AG10803 (cell line): ENCODE measurements at places on chromosomes 6 and 20.

- DNase-seq, result peak; percentile 5
Measured at GRCh38 chr6:154757352-154758050, 24.3 kb downstream of the SCAF8 start.

- DNase-seq, result peak; percentile 54
Measured at GRCh38 chr6:22906091-22906549, 336.8 kb downstream of the HDGFL1 start.

DNA sequence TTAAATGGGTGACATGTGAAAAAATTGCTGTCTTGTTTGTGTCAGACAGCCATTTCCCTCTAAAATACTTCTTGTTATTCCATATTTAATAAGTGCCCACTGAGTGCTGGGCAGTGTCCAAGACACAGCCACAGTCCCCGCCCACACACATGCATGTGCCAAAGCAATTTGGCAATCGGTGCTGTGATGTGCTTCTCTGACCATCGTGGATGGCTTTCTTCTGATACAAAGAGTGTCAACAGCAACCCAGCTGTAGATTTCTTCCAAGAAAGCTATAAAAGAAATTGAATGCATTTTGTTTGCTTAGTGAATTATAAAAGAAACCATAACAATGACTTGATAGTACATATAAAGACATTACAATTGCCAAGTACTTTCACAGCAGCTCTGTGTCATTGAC is 140.5 kb upstream of the ATXN1 start:
- DNase-seq, result peak; percentile 79

DNA sequence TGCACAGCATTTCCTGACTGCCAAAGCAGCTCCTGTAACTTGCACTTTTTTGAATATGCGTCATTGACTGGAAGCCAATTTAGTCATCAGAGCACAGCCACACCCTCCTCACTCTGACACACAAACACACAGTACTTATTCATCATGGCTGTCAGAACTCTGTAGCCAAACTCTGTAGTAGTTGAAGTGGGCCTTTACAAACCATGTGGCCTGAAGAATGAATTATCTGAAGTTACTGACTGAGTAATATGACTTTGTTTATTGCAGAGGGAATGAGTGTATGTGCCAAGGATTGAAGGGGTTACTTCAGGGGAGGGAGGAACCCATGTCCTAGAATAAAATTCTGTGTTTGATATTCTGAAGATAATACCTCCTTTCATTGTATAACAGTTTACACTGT is 102.7 kb downstream of the FIG4 start:
- DNase-seq, result peak; percentile 93

GRCh38 chr6:99219788-99220187 is 129.7 kb downstream of the FAXC start:
- no peak for DNase-seq

DNA sequence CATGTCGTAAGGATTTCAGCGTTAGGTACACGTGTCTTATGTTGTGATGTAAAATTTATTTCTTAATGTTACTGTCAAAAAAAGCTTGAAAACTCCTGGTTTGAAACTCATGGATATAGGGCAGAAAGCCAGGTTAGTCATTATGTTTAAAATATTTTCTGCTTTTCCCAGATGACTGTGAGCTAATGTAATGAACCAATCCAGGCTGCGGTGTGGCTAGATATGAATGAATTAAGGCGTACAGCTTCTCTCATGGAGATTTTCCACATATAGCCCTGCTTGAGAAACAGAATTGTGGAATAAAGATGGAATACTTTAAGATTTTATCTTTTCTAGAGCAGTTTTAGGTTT is 80.3 kb upstream of the STMND1 start:
- DNase-seq, result peak; percentile 59

DNA sequence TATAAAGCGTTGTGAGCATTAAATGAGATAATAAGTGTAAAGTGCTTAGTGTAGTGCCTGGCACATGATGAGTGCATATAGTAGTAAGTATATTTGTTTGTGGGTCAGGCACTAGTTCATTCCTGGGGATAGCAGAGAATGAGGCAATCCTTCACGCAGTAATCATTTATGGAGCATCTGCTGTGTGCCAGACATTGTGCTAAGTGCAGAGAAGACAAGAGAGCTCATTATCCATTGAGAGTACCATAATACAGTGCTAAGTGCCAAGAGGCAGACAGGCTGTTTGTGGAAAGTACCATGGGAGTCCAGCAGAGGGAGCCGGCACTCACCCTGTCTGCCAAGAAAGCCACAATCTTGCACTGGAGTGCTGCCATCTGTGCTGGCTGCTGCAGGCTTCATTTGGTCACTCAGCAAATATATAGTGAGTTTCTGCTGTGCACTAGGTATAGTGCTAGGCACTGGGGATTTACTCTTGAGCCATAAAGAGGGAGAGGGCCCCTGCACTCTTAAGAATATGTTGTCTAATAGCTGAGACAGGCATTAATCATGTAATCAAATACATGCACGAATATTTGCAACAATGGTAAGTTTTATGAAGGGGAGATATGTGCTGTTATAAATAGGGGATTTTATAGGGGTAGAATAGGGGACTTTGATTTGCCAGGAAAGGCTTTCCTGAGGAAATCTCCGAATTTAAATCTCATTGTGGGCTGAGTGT is 12.9 kb upstream of the MROH8 start:
- peak; percentile 92 for DNase-seq

DNA sequence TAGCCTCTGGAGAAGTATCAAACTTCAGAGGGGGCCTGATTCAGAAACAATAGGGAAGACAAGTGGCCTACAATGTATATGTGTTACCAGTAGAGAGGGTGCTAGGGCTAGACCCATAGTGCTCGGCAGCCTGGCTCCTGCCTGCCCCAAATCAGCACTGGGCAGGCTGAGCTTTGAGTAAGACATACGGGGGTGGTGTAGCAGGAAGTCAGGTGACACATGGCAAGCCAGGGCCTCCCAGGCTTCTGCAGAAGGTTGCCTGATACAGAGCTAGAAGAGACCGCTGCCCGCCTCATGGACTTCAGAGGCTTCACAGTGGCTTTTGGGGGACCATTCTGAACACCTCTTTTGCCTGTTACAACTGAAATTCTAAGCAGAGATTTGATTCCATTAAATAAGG is 43.4 kb downstream of the RALY start:
- DNase-seq, result no peak

DNA sequence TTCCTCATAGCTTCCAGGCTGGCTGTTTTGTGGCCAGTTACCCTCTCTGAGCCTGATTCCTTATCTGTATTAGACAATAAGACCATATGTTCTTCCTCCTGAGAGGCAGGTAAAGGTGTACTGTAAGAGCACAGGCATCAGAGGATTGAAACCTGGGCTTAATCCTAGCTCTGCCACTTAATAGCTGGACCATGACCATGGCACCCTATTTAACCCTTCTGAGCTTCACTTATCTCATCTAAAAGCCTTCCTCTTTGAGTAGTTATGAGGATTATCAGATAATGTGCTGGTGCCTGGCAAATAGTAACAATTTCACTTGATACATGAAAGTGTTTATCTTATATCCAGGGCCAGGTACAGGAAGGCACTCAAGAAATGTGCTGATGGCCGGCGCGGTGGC is 34.9 kb downstream of the BCL2L1 start:
- no peak for DNase-seq

GRCh38 chr6:122677406-122677805 is 67.2 kb downstream of the PKIB start:
- DNase-seq, result no peak

DNA sequence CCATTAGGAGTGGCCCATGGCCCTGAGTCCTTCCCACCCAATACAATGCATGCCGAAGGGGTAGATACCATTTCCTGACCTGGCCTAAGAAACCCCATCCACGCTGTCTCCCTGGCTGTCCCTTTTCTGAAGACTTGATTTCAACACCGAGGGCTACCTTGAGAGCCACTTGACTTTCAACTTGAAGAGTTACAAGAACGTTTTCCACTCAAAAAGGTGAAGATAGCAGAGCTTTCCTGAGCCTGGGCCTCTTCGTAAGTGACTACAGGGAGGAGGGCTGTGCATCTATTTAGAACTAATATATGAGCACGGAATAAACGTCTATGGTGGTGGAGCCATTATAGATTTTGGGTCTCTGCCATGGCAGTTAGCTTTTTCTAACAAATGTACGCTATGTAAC is 14.4 kb upstream of the PPP1R14C start:
- no peak for DNase-seq

DNA sequence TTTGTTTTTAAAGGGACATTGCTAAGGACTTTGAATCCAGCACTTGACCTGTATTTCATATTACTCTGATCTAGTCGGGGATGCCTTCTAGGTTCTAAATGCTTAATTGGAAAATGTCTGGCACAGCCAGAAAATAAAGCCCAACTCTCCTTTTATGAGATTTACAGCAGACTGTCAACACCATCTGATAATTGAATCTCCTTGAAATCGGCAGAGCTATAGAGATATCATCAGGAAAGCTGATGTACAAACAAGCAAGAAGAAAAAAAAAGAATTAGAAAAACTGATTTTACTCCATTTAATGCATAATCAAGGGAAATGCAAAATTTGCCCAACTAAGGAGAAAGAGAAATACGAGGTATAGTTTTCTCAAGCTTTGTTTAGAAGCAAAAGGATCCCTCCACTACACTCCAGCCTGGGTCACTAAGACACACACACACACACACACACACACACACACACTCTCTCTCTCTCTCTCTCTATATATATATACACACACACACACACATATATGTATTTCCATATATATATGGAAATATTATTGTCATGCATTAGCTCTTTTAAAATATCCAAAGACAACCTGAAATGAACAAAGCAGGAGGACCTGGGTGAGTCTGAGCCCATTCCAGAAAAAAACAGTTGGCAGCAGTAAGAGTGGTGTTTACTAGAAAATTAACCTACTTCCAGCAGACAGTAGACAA is 9.5 kb upstream of the FOXC1 start:
- DNase-seq, result no peak

- DNase-seq, result no peak
Measured at GRCh38 chr6:162260027-162260426, 467.5 kb downstream of the PRKN start.

DNA sequence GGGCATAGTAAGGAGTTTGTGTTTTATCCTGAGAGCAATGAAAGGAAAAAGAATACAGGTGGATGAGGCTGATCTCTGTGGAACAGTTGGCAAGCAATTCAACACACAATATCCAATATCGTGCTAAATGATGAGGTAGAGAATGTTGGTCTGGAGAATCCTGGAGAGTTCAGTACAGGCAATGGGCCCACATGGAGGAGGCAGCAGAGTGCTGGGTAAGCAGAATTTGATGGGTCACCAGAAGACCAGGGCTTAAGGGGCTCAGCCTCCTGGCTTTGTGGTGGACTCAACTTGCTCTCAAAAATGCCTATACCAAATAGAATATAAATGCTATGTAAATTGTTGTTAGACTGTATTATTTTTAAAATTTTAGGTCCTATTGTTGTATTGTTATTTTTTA is 271.5 kb upstream of the JARID2 start:
- no peak for DNase-seq

DNA sequence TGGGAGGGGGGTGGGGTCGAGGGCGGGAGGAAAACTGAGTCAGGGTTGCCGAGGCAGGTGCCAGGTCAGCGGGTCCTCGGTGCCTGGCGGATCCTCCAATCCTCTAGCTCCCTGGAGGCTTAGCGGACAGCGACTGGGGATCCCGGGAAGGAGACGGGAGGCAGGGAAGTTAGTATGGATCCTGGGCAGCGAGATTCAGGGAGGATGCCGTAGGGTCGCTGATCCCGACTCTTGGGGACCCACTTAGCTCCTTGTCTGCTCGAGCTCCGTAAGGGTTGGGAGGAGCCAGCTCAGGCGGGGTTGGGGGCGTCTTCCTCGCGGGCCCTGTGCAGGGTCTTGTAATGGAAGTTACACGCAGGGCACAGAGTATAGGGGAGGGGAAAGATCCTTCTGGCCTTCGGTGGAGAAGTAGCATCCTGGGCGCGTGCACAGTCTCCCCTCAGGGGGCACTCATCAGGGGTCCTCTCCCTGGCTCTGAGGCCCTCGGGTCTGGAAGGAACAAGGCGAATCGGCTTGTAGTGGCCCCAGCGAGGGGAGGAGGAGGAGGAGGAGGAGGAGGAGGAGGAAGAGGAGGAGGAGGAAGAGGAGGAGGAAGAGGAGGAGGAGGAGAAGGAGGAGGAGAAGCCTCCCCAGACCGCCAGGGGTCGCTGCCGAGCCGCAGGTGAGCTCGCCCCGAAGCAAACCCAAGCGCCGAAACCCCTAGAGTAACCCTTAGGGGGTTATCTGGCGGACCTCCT is 6.4 kb upstream of the SLC12A5 start:
- DNase-seq, result peak; percentile 12

DNA sequence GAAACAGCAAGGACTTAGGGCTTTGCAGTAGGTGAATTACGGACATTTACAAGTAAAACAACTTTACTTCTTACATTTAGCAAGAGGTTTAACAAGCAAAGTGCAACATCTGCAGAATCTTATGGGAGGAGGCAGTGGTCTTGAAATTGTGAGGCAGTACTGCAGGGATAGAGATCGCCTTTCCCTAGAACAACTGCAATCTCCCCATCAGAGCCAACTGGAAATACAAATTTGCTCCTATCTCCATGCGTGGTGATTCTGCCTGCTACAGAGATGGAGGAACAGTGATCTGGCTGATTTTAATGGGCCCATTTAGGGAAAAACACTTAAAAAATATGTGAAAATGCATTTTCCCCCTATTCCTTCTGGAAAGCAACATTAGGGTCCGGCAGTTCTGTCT is 25.9 kb downstream of the GNAS start:
- no peak for DNase-seq

- DNase-seq, result no peak
Measured at GRCh38 chr6:81693266-81693665, 59.2 kb downstream of the TENT5A start.

GRCh38 chr20:49132995-49133478 is 55.1 kb downstream of the STAU1 start:
- DNase-seq, result peak; percentile 81

DNA sequence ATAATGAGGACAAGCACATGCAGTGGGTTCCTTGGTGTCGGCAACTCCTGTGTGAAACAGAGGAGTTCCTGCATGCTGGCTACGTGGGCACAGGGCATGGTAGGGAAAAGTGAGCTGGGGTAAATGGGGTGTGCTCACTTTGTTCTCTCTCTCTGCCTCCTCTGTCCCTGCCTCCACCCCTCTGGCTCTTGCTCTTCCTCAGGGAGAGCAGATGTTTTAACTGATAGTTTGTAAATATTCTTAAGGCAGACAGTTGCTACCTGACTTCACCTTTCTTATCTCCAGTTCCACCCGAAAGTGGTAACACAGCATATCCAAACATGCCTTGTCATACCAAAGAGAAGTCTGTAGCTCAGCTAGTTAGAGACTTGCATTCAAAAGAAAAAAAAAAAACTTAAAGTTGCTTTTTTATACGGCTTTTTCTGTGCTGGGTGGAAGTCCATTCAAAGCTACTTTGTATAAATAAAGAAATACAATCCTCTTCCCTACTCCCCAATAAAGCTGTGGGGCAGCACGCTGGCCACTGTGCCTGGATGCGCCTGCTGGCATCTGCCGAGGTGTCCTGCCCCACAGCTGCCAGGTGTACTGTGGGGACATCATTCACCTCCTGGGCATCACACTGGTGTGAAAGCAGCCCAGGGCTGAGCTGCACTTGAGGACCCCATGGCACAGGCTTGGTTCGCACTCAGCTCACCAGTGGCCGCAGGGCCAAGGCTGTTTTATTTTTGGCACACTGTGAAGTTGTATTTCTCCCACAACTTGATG is 93.6 kb downstream of the FOXC1 start:
- no peak for DNase-seq

GRCh38 chr6:11891547-11891946 is 112.9 kb upstream of the ADTRP start:
- no peak for DNase-seq

- DNase-seq, result peak; percentile 82
Measured at GRCh38 chr6:32883789-32884188, 29.8 kb downstream of the PSMB9 start.
